Natural killer cell (primary cell): ENCODE measurements at places on chromosomes 1 and 21.

GRCh38 chr21:41887667-41888066 is 8.5 kb upstream of the PRDM15 start:
- no peak for DNase-seq

DNA sequence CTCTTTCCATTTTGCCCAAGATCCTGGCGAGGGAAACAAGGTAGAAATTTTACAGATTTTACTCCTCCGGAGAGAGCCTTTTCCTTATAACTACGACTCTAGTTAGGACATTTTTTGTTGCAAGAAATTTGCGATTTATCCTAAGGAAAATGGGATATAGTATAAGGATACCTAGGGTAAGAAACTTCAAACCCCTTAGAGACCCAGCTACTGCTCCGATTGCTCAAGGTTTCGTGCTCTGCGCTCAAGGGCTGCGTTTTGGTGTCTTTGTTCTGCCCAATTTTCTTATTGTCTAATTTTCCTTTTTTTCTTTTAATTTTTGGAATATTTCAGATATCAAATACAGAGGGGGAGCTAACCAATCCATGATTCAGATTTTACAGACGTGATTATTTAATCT is 1.5 kb downstream of the TTC3 start:
- no peak for DNase-seq

DNA sequence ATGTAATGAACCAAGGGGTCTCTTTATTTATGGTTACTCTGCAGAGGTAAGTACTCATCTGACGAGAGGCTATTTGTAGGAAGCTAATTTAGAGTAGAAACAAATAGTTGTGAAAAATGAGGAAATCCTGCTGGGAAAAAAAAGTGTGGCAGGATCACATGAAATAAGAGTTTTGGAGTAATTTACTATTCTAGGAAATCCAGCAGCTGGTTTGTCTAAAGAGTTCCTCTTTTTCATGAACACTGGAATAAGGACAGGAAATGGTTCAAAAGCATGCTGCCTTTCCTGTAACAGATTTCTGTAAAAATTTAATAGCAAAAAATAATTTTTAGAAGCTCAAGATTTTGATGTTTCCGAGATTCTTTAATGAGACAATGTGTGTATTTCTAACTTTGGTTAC is 177.3 kb downstream of the CHRM3 start:
- DNase-seq = no peak

DNA sequence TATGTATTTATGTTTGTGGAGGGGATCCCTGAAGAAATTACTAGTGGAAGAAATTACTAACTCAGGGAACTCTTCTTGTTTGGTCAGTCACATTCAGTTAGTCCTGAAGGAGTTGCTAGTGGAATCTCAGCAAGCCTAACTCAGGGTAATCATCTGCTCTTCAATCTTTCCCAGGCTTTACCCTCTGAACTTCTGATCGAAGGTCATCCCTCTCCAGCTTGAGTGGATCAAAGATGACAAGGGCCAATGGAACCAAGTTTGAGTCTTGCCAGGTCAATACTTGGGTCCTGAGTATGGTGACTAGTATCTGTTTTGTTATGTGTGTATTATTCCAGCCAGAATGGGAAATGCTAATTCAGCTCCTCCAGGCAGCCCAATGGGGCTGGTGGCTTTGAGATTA is 49.3 kb downstream of the CFH start:
- DNase-seq = no peak

- DNase-seq = no peak
These were observed 349.4 kb downstream of the DUSP10 start for GRCh38 chr1:221392453-221392852.

- DNase-seq = no peak
These were observed 16.2 kb upstream of the GPR157 start for GRCh38 chr1:9145021-9145668.

DNA sequence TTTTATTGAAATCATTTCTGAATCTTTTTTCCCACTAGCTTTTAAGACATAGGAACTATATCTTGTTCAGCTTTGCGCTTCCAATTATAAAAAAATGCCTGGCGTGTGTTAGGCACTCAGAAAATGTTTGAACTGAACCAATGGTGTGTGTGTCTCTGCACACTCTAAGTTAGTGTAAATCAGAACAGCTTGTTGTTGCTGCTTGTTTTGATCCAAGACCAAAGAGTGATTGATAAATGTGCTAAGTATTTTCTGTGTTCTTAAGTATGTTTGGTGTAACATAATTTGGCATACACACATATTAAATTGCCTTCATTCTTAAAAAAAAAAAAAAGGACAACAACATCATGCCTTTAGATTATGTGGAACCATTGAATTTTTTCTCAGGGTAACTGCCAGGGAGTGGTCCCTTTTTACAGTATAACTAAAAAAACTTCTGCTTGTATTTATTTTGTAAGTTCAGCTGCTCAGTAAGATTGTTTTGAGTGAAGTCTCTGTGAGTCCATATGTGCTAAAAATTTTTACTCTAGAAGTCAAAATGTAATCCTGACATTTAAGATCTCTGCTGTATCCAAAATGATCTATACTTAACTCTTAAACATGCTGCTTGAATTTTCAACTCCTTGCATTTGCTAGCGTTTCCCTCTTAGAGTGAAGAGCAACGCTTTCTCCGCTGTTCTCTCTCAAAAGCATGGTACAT is 8.7 kb downstream of the CD55 start:
- DNase-seq = no peak
